ENCODE measurements at places on chromosomes 11 and 22. TPM values are rescaled to one million over a fixed set of nuclear protein-coding genes. Genes with fewer than 3 reads are reported as not detected.

GRCh38 chr22:49026494-49027367 lies 800.9 kb downstream of the BRD1 start:
- no peak for DNase-seq

Gene DDTL
- 9.5 TPM for total RNA-seq

- no peak for DNase-seq
Measured at GRCh38 chr11:73235236-73235786, 17.2 kb downstream of the P2RY2 start.

GRCh38 chr22:48522271-48522670 lies 1305.4 kb downstream of the BRD1 start:
- no peak for DNase-seq

DNA sequence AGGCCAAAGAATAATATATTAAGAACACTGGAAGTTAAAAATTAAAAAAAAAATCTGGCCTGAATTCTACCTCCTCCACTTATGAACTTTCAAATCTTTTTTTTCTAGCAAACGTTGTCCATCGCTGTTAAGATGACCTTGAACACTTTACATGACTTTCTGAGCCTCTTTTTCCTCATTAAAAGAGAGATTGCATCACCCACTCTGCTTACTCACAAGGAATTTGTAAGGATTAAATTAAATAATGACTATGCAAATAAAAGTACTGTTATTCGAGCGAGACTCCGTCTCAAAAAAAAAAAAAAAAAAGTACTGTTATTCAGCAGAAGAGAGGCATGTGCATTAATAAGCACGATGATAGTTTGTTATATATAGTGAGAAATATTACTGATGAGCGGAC lies 285.1 kb upstream of the CCDC90B start:
- DNase-seq = no peak

DNA sequence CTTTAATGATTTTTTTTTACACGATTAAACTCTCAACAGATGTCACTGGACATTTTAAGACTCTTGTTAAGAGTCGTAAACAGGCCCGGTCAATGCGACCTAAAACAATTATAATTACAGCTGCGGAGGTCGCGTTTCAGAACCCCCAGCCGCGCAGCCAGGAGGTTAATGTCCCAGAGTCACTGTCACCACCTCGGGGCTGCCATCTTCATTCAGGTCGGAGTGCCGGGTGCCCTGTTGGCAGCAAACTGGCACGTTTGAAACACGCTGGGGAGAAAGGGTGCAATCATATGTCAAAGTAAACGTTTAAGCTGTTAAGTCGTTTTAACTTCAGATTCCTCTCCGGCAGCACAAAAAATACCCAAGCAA lies 711 bp upstream of the PHF21B start:
- DNase-seq = no peak

Gene DKK3
- 9.9 TPM for total RNA-seq

DNA sequence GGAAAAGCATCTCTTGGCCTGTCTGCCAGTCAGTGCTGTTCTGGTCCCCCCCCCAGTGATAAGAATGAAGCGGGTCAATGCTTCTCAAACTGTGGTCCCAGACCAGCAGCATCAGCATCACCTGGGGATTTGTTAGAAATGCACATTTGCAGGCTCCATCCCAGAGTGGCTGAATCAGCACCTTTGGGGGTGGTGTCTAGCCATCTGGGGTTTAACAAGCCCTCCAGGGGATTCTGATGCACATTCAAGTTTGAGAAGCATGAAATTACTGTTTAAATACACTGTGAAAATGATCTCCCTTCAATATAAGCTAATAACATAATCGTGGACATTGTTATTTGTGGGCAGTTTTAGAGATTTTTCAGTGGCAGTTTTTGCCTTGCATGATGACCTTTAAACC lies 133.5 kb downstream of the MYO18B start:
- no peak for DNase-seq

DNA sequence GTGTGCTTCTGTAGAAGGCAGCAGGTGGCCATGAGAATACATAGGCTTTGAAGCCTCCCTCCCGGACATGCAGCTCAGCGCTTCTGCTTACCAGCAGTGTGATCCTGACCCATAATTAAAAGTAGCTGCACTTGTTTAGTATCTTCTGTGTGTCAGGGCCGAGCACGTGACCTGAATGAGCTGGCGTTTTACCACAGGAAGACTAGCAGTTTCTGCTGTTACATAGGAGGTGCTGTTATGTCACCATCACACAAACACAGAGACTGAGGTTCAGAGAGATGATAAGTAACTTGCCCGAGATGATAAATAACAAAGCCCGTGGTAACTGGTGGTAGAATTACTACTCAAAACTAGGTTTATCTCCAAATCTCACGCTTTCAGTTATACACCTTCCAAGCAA lies 329.5 kb downstream of the OPCML start:
- no peak for DNase-seq

DNA sequence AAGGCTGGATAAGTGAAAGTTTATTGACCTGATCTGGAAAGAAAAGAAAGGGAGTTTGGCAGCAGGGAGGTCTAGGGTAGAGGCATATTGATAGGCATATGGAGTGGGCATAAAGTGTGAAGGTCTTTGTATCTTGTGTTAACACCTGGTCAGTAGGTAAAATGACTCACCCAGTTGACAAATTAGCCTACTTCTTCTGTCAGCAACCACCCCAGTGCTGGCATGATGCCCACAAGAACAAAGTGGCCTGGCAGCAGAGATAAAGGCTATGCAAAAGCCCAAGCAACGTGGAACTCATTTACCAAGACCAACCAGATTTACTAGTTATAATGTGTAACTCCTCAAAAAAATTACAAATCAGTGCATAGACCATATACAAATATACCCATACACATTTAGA lies 4.9 kb downstream of the OR10A3 start:
- DNase-seq = no peak

DNA sequence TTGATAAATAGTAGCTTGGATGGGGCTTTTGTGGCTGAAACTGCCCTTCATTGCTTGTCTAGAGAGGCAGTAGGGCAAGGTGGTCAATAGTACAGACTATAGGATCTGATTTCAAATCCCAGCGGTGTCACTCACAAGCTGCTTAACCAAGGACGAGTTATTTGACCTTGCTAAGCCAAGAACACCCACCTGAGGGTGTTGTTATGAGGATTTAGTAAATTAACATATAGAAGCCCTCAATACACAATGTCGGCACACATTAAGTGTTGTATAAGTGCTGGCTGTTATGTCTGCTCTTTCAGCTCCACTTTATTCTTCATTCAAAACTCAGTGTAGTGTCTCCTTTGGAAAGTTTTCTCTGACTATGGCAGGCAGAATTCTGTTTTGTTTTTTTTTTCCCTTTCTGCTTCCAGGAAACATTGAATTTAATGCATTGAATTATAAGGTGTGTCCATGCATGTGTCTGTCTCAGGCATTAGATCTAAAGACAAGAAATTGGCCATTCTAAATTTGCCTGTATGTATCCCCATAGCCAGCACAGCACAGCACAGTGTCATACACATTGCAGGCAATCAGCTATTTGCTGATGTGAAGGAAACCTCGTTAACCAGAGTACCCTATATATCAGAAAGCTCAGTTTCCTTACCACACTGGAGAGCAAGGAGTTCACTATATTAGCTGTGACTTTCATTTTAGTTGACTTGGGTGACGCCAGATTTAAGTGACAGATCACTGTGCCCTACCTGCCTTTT lies 212.1 kb downstream of the NELL1 start:
- DNase-seq = no peak

DNA sequence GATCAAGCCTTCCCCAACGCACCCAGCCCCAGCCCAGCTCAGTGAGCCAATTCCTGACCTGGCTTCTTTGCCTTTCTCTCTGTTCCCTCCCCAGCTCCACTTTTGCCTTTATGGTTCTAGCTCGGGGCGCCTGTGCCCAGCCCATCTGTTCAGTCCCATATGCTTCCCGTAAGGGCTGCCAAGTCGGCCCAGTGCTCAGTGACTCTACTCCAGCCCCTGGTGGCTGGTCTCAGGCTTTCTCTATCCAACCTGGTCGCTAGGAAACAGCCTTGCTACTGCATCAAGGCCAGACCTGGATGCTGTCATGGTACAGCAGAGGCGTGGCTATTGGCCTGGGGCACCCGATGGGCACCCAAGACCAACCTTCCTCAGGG lies 178.0 kb downstream of the DSCAML1 start:
- no peak for DNase-seq

- DNase-seq = no peak
Measured at GRCh38 chr11:30917859-30918478, 331.8 kb upstream of the MPPED2 start.

DNA sequence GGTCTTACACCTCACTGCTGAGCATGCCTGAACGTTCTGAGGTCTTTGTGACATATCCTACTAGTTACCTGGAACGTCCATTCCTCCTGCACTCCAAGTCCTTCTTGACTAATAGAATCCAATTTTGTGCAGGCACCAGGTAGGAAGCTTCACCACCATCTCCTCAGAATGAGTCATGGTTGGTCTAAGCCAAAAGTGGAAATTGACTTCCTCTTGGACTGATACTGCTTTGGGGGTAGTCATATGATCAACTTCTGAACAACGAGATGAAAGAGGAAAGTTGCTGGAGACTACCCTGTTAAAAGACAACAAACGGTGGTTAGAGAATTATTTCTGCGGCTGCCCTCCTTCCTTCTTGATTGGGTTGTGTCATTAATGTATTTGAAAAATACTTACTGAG lies 374.2 kb upstream of the LARGE1 start:
- no peak for DNase-seq

- DNase-seq = no peak
Measured at GRCh38 chr22:18997306-18997924, 61.3 kb upstream of the PRODH start.

- no peak for DNase-seq
Measured at GRCh38 chr11:121106812-121107211, 5.8 kb downstream of the TECTA start.

- no peak for DNase-seq
Measured at GRCh38 chr11:13661074-13661623, 7.3 kb upstream of the FAR1 start.

Gene MRGPRX3
- not detected for total RNA-seq

Gene DYNC2H1
- total RNA-seq = 3.3 TPM

Gene CBLIF
- not detected for total RNA-seq

GRCh38 chr22:23168391-23169042 lies 11.8 kb upstream of the BCR start:
- DNase-seq = no peak

DNA sequence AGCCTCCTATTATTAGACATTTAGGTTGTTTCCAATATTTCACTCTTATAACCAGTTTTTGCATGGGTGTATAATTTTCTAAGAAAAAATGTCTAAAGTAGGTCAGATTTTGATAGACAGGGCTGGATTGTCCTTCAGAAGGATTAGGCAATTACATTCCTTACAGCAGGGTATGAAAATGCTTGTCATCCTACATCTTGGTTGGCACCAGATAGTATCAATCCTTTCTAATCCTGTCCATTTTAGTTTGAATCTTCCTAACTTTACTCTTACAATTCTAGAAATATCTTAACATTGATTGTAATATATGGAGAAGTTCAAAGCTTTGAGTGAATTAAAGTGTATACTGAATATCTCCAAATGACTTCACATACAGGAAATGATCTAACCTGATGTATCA lies 63.0 kb upstream of the ZBED5 start:
- DNase-seq = no peak

- no peak for DNase-seq
Measured at GRCh38 chr11:84963240-84963639, 663.9 kb downstream of the DLG2 start.

- no peak for DNase-seq
Measured at GRCh38 chr11:64514590-64514989, 76.4 kb upstream of the SLC22A12 start.

DNA sequence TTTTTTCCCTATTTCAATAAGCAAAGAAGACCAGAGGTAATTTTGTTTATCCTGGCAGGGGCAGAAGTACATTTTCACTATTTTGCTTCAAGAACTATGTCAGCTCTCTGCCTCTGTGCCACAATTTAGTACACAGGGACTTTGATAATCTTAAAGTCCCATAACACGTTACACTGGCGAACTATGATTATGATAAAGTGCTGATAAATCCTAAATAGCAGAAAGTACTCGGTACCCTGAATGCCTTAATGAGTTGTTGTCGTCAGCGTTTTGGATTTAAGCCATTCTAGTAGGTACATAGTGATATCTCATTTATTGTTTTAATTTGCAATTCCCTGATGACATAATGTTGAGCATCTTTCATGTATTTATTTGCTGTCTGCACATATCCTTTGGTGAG lies 16.6 kb upstream of the PHOX2A start:
- DNase-seq = no peak

- DNase-seq = no peak
Measured at GRCh38 chr11:1267441-1268100, 41.9 kb downstream of the TOLLIP start.

GRCh38 chr11:34492806-34493414 lies 20.7 kb downstream of the ELF5 start:
- DNase-seq = peak; percentile 75

DNA sequence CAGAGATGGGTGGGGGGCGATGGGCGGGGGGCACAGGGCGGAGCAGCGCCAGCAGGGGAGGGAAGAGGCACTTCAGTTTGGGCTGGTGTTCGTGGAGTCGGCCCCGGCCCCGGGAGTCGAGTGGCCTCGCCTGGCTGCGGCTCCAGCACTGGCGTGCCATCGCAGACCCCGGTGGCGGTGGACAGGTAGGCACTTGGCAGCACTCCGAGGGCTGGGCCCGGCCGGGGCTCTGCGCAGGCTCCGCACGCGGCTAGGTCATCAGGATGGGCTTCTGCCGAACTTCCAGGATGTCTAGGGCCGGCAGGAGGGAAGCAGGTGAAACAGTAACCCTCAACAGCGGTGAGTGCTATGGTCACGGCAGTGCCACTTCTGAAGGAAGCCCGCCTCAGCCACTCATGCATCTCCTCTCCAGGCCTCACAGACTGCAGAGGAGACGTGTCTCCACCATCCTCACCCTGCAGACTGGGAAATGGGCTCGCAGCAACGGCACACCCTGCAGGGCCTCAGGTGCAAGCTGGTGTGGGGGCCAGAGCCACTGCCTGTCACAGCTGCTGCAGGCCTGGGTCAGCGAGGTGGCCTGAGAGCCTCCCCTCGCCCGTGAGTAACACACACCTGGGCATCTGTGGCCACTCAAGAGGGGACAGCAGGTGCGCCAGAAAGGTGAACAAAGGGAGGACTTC lies 33.3 kb downstream of the NUP50 start:
- no peak for DNase-seq

Gene CARD18
- not detected for total RNA-seq

DNA sequence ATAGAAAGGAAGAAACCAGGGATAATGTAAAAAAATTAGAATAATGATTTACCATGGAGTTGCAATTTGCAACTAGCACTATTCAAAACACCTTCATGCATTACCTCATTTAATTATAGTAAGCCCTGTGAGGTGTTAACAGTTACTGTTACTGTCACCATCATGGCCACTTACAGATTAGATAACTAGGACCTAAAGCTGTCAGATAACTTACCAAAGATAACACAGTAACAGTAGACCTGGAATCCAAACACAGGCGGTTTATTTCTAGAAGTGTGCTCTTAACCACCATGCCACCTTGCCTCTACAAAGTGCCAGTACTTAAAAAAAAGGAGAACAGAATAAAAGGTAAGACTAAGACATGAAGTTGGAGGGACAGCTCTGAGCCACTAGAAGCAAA lies 11.1 kb upstream of the LARGE1 start:
- DNase-seq = no peak

- no peak for DNase-seq
Measured at GRCh38 chr11:26442131-26442530, 110.2 kb downstream of the ANO3 start.

Gene APOL1
- 7.7 TPM for total RNA-seq

GRCh38 chr11:119700536-119701346 lies 28.3 kb downstream of the NECTIN1 start:
- no peak for DNase-seq

GRCh38 chr11:65563601-65564000 lies 5.4 kb upstream of the LTBP3 start:
- no peak for DNase-seq
